Gastrocnemius medialis (tissue), 4 donors: ENCODE measurements at places on chromosomes 1 and 21. TPM values are rescaled to one million over a fixed set of nuclear protein-coding genes. Genes with fewer than 3 reads are reported as not detected.

Gene BLACAT1
- not detected for total RNA-seq

Gene FABP3
- total RNA-seq, result 886 TPM

Gene RXFP4
- not detected for total RNA-seq

Gene SPRR1A
- total RNA-seq, result not detected

Gene C1QC
- total RNA-seq, result 31.0 TPM

GRCh38 chr1:225906467-225906866 lies 17.5 kb upstream of the LEFTY1 start:
- no peak for DNase-seq

DNA sequence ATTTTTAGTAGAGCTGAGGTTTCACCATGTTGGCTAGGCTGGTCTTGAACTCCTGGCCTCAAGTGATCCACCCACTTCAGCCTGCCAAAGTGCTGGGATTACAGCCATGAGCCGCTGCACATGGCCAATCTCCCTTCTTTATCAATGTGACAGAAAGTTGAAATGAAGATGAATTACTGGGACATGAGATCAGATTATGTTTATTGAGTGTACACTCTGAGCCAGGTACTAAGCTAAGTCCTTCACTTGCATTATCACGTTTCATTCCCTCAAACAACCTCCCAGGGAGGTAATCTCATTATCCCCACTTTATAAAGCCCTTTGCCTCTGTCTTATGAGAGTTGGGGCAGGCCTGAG lies 6.3 kb upstream of the CHI3L2 start:
- DNase-seq, result no peak

- DNase-seq, result no peak
Measured at GRCh38 chr21:41769521-41769920, 2.7 kb upstream of the RIPK4 start.

GRCh38 chr1:24557711-24558131 lies 1.8 kb downstream of the NCMAP start:
- DNase-seq, result no peak

DNA sequence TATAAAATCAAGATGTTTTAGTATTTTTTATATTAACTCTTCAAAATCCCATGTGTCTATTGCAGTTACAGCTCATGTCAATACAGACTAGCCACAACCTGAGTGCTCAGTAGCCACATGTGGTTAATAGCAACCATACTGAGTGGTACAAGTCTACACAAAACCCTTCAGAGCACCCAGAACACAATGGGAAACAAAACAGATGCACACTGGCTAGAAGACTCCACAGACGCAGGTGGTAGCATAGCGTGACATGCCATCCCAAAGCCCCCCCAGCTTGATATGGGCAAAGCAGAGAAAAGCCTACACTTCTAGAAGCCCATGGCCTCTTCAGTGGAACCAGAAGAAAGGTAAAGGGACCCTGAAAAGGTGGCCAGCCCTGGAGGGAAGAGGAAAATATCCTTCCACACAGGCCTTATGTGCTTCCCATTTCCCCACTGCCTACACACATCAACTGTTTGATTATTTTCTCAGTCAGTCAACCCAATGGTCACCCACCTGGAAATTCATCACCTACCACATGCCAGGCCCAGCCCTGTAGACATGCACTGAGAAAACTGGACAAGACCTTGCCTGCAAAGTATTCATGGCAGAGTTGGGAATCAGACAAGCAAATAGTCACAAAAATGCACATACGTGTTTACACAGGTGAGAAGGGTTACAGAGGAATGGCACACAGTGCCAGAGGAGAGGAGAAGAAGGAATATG lies 175.0 kb downstream of the VAV3 start:
- DNase-seq, result no peak

DNA sequence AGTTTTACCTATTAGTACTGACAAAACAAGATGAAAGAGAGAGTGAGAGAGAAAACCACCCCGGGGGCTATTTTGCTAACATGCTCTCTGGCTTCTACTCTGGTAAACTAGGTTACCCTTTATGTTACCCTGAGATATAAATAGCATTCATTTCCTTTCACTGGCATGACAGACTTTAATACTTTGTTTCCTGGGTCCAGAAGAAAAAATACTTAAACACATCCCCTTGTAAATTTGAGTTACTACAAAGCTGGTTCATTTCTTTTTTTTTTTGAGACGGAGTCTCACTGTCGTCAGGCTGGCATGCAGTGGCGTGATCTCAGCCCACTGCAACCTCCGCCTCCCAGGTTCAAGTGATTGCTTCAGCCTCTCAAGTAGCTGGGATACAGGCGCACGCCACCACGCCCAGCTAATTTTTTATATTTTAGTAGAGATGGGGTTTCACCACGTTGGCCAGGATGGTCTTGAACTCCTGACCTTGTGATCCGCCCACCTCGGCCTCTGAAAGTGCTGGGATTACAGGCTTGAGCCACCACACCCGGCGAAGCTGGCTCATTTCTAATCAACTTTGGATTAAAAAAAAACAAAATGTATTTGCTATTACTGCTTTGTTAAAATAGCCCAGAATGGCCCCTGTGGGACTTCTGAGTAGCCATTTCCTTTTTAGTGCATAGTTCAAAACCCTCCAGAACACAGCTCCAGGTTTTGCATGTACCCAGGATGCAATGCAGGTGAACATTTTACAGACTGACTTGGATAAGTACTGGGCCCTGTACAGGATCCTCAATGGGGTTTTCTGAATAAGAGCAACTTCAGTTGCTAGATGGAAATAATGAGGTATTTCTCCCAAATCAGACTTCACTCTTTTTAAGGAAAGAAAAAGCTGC lies 20.6 kb downstream of the INPP5B start:
- DNase-seq, result no peak

DNA sequence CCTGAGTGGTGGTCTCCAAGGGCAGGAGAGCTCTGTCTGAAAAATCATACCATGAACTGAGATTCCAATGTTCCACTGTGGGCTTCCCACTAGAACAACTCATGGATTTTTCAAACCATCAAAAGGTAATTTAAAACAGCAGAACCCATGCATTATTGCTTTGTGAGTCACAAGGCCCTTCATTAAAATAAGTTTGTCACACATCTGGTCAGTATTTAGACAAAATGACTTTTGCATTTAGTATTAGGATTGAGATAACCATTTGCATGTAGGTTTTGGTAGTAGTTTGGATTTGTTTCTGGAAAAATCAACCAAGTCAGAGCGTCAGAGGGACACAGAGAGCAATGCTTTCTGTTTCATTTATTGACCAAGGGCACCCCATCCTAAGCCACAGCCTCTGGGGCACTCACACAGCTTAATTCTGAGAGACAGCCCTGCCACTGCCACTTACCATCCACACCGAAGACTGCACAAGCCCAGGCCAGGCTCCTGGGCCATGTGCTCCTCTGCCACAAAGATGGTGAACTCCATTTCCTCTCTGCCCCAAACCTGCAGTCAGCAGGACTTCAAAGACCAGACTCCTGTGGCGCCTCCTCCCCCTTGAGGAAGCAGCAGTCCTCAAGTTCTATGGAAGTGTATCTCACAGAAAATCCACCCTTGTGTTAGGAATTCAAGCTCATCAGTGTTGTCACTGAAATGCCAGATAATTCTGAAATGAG lies 132.6 kb upstream of the DUSP10 start:
- DNase-seq, result no peak

DNA sequence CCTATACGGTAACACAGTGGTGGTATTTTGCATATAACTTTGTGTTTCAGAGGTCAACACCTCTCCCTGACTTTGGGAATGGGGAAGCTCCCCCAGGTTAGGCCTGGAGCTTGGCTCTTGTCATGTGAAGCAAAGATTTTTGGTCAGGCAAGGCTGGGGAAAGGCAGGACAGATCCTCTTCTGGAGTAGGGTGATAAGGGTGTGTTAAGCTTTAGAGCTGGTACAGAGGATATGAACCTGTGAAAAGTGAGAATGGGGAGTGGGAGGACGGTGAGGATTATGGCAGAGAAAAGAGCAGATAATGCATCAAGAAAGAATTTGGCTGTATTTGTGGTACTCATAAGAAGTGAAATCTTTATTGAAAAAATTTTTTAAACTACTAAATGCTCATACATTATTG lies 2.3 kb downstream of the RPF1 start:
- no peak for DNase-seq

- no peak for DNase-seq
Measured at GRCh38 chr1:234281826-234282489, 91.3 kb upstream of the COA6 start.

DNA sequence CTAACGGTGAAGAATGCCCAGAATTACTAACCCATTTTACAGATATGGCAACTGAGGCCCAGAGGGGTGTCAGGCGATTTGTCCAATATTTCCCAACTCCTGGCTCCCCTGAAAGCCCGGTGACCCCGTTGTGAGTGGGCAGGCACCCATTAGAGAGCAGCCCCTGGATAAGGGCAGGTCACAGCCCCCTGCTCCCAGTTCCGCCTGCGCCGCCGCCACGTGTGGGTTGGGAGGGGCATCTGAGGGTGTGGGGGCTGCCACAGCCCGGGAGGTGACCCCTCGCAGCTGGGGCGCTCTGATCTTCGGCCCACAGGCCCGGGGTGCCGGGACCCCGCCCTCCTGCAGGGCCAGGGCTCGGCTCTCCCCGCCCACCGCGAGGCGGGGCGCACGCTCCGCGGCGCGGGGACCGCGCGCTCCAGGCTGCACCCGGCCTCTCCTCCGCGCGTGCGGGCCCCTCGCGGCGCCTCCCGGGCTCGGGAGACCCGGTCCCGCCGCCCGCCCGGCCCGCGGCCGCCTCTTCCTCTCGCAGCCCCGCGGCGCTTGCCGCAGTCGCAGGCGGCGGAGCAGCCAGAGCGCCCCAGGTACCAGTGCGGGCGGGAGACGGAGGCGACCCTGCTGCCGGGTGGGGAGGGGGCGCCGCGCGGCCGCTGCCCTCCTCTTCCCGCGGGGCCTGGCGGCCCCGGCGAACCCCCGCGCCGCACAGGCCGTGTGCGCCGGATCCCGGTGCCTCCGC lies at the start of gene HTR6:
Gene HTR6, plus strand, starts transcription at position 423 of the 733 bp plus-strand sequence. CDS start 879 bp downstream, outside the sequence.
- DNase-seq, result no peak

- DNase-seq, result no peak
Measured at GRCh38 chr1:76260279-76260678, 185.7 kb downstream of the ST6GALNAC3 start.

DNA sequence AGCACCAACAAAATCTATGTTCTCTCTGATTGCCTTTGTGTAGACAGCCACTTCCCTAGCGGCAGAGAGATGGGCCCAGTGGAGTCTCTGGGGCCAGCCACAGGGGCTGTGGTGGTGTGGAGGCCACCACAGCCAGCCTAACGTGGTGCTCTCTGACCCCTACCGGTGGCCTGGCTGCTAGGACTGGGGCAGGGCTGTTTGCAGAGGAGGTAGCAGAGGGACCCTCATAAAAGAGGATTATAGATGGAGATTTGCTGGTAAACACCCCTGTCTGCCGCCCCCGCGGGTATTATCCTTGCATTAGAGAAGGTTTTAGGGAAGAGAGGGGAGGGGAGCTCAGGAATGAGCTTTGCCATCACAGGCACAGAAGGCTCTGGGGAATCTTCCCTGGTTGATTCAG lies 310.3 kb upstream of the VAMP3 start:
- no peak for DNase-seq

DNA sequence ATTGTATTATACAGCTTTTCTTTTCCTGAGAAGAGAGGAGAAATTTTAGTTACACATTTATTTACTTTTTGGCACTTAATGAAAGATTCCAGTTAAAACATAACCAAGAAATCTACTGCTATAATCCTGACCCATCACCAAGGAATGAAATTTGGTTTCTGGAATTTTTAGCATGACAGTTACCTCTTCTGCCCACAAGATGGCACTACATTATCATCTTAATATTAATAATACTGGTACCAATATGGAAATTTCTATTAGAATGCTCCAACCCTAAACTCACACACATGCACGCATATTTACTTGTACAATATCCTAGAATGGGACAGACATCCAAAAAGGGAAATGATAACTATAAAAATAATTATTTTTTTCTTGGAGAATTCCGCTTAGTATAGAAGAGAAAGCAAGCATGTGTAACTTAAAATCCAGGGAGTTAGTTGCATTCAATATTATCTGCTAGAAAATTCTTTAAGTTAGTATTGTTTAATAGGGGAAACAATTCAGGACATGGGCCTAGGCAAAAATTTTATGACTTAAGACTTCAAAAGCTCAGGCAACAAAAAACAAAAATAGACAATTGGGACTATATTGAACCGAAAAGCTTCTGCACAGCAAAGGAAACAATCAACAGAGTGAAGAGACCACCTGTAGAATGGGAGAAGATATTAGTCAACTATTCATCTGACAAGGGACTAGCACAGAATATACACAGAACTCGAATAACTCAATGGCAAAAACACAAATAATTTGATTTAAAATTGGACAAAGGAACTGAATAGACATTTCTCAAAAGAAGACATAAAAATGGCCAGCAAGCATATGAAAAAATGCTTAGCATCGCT lies 37.4 kb downstream of the MAP3K21 start:
- DNase-seq, result no peak

DNA sequence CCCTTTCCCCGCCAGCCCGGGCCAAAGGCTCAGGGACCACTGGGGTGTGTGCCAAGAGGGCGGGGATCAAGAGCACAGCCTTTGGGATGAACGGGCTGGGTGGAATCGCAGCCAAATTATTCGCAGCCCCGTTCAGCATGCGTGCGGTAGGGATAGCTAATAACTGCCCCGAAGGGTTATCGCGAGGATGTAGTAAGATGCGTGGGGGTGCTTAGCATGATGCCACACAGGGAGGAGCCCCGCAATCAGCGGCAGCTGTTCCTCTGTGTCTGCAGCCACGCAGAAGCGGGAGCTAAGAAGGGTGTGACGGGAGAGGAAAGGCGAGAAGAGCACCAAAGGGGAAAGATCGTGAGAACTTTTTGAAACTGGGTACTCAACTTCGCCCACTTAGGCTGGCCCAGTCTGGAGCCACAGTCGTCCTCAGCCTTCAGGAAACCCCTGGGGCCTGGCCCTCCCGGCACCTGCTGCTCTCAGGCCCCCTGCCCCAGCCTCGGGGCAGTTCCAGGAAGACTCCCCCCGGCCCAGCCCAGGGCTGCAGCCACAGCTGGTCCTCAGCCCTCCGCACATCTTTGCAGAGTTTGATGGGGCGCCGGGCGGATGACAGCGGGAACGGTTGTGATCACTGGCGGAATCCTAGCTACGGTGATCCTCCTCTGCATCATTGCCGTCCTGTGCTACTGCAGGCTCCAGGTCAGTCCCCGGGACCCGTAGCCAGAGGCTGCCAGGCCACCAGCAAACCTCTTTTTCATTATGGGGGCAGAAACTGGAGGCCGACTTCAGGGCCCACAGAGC lies 64.9 kb downstream of the TOR1AIP2 start:
- no peak for DNase-seq

- DNase-seq, result no peak
Measured at GRCh38 chr1:3691421-3692204, 39.3 kb downstream of the TP73 start.

DNA sequence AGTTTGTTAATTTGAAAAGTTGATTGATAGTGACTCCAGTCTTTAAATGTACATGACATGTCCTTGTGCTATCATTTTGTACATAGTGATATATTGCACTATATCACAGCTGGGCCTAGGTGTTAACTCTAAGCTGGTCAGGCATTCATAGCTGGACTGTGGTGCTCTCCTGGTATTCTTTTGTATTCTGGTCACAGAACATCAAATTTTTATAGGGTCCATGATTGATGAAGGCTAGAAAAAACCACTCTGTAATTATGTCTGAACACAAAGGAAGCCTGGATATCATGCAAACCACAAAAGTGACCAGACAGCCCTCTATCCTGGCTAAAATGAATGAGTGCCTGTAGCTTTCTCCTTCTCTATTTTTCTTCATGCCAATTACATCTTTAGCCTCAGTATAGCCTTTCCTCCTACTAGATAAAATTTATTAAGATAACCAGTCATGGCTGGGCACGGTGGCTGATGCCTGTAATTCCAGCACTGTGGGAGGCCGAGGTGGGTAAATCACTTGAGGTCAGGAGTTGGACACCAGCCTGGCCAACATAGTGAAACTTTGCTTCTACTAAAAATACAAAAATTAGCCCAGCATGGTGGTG lies 134.9 kb upstream of the B3GALT2 start:
- no peak for DNase-seq
